ENCODE measurements at places on chromosomes 3 and 15.
A peak's percentile ranks its signal among the peaks of the same experiment; 100 is the strongest.

DNA sequence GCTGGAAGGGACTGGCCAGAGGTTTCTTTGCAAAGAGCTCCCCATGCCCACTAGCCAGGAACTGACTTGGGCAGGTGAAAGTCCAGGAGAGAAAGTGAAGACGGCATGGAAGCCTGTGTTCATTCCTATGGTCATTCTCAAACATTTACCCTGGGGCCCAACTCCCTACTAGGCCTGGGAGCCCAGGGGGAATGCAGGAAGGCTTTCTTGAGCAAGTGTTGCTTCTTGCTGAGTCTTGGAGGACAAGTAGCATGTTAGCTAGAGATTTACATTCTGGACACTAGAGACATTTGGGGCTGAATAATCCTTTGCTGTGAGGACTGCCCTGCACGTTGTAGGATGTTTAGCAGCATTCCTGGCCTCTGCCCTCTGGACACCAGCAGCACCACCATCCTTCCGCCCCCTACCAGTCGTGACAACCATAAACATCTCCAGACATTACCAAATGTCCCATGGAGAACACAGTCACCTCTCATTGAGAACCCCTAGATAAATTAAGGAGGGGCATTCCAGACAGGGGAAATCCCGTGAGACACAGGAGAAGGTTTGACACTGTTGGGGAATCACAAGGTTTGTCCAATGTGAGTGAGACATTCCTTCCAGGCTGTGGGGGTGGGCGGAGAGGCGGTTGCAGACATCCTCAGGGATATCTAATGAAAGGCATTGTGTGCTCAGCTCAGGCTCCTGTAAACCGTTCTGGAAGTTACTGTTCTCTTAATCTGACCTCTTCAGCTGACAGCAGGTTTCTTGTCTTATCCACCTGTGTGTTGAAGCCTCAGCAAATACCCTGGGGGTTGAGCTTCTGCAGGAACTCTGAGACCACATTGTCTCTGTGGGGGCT lies 236.2 kb downstream of the TLE3 start:
- DNase-seq = no peak

- no peak for DNase-seq
Observed at GRCh38 chr3:161551697-161552096, 55.1 kb downstream of the OTOL1 start.

DNA sequence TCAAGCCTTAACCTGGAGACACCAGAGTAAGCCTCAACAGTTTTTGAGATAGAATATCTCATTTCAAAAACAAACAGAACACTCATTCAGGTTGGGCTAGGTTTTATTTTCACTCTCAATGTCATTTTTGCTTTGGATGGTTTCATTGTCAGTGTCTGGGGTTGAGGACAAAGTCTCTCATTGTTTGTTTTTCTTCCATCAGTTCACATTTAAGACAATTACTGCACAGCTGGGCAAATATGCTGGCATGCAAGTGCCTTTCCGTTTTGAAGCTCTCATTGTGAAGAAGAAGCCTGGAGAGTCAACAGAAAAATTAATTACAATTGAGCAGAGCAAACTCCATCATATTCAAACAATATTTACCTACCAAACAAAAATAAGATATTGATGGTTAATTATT lies 1050.0 kb downstream of the TBL1XR1 start:
- DNase-seq = no peak

DNA sequence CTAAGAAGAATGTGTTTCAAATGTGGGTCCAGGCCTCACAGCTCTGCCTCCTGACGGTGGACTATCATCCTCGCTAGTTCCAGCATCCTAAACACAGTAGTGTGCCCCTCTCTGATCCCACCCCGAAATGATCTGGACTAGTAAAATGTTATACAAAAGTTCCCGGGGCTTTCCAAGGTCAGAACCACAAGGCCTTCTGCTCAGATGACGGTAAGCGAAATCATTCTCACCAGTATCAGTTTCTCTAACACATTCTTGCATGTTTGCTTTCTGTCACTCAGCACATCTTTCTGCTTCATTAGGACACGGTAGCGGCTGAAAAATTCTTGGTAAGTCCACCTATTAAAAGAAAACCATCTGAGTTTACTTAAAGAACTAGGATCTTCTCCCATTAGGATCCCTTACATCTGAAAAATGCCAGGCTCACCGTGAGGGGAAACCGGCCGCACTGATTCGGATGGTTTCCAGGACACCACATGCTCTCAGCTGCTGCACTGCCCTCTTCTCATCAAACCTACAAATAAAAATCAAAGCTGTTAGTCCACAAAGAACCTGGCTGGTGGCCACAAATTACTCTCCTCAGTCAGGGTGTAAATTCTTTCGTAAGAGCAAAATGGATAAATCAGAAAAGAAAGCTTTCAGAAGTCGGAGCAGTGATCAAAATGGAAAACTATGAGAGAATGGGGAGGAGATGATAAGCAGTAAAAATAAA lies 83.9 kb upstream of the MYO5C start:
- DNase-seq = no peak

- DNase-seq = no peak
Observed at GRCh38 chr3:64266065-64266931, 41.0 kb upstream of the PRICKLE2 start.

- no peak for DNase-seq
Observed at GRCh38 chr15:86355361-86355760, 275.7 kb downstream of the AGBL1 start.

GRCh38 chr15:94198633-94199032 lies 32.7 kb upstream of the MCTP2 start:
- DNase-seq = no peak

GRCh38 chr15:85330901-85331588 lies 49.4 kb upstream of the AKAP13 start:
- peak; percentile 59 for DNase-seq

GRCh38 chr3:33664195-33664594 lies 53.9 kb downstream of the CLASP2 start:
- no peak for DNase-seq

DNA sequence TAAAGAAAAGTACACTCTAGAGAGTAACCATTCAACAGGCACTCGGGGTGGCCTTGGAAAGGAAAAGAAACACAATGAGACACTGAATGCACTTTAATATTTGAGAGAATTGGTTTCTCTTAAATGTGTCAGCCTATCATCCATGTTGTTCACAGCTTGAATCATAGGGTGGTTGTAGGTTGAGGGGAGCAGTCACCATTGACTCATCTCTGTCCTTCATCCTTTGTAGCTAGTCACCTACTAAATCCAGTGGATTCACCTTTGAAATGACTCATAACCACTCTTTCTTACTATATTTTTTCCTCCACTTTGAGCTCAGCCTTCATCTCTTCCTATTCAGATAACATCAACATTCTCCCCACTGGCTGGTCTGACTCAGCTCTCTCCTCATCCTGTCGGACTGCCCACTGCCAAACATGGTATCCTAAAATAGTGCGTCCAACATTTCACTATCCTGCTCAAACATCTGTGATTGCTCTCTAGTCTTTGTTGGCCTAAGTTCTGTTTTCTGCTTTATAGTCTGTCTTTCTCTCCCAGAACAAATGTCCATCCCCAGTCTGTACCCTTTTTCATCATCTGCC lies 182.7 kb upstream of the GADL1 start:
- DNase-seq = peak; percentile 20

GRCh38 chr3:31567036-31567435 lies 34.3 kb downstream of the STT3B start:
- DNase-seq = no peak

DNA sequence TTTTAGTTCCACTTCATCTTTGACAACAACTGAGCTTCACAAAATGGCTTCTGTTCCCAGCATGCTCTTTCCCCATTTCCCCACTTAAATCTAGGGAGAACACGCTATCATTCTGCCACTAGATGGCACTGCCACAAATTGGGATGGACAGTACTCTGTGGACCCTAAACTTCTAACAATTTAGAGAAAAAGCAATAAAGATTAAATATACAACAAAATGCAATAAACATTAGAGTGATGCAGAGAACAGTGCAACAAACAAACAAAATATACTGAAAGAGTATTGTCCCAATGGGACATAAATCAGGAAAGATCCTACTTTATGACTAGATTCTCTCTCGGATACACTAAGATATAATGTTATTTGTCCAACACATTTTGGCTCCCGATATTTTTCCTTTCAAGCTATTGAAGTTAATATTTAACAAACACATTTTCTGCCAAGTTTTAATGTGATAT lies 169.7 kb upstream of the TMCO5A start:
- DNase-seq = peak; percentile 8

DNA sequence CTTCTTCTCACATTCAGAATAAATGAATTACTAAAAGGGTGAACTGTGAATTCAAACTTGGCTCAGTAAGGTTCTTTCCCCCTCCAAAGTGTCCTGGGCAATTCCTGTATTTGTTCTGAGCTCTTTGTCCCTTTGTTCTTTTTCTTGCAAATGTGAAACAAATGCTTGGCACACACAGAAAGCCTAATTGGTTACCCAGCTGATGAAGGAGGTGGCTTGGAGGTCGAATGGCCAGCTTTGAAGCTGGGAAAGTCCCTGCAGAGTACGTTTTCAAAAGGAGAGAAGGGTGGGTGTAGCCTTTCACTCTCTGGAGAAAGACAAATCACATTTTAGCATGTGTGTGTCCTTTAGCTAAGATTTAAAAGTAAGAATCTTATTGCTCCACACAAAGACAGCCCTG lies 154.4 kb downstream of the PEX5L start:
- DNase-seq = no peak

DNA sequence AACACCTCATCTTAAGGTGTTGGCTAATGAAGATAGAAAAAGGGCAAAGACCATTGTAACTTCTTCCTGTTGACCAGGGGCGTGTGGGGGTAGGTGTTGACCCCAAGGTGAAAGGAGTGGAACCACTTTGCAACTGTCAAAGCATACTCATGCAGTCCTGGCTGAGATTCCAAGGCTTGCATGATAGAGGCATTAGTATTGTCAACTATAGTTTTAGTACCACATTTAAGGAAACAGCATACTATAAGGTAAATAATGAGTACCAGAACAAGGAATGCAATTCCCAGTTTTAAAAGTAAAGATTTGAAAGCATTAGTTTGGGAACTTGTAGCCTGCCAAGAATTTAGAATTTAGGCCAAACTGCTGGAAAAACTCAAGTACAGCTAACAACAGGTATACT lies 27.8 kb upstream of the ADGRG7 start:
- DNase-seq = no peak

- no peak for DNase-seq
Observed at GRCh38 chr15:53576841-53577240, 182.6 kb downstream of the WDR72 start.

DNA sequence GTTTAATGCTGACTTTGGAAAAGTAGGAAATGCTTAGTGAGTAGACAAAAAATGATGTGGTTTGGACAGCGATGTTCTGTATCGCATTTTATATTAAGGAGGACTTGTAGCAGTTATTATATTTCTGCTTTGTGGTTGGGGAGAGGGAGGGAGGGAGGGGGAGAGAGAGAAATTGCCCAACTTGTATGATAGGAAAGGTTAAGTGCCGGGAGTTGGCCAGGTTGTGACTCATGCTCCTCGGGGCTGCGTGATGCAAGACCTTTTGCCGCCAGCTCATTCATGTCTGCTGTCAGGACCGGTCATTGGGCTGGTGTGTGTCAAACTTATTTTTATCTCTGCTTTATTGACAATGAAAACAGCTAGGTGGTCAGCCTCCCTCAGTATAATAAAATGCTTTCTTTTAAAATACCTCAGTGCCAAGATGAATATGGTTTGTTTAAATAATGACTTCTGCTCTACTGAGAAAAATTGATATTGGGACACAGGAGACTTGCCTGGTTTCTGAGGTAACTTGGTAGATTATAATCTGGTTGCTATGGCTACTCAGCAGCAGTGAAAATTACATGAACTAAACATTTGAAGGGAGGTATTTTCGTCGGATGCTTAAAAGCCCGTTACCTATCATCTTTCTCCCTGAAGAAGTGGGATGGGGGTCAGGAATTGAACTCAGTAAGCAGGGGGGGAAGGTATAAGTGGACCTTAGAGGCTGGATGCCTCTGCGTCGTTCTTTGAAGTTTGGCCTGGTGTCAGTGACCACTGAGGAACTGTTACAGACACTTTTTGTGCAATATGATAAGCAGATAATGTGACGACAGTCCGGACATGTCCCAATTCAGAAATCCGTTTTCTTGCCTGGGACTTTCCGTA lies 90.7 kb downstream of the FNDC3B start:
- no peak for DNase-seq

DNA sequence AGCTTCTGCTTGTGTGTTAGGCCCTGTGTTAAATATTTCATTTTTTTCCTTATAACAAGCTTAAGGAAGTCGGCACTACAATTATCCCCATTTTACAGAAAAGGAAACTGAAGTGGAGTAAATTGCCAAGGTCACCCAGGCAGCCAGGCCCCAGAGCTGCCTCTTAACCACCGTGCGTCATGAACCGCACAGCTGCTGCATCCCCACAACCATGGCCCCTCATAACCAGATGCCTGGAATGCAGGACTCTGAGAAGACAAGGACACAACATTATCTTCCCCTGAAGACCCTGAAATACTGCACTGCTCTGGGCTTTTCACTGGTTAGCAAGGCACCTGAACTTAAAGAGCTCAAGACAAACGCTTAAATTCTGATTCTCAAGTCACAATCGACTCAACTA lies 14.6 kb downstream of the LRIG1 start:
- no peak for DNase-seq

GRCh38 chr3:168469436-168469835 lies 373.7 kb upstream of the GOLIM4 start:
- no peak for DNase-seq

DNA sequence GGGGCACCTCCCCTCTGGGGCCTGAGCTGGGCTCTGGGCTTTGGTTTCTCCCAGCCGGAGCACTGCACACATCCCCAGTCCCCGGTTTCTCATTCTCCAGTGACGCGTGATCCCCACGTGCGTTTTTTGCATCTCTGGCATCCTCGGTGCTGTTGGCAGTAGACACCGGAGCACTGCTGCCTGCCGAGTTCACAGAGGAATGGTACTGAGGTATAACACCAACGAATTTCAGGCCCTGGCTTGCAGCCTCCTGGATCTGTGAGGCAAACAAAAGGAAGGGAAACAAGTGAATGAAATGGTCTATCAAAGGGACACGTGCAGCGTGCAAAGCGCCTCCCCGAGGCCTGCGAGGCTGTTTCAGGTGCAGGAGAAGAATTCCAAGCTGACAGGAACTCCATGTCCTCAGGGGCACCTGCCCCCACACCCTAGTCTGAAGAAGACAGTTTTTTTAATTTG lies 112.9 kb downstream of the OXNAD1 start:
- DNase-seq = no peak

DNA sequence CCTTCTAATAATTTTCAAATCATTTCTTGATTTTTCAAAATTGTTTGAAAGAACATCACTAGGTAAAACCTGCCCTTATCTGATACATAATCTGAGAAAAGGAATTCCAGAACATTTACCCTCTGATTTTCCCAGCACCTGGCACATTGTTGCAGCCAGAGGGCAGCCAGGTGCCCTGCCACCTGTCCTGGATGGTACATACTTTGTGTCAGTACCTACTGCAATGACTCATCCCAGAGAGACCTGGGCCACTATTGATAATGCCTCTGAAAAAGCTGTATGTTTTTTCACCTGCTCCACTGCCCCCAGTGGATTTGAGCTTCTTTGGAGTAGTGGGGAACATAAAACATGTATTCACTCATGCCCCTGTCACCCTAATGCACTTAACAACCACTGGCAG lies 648.9 kb upstream of the GBE1 start:
- no peak for DNase-seq

GRCh38 chr15:77013776-77014131 lies 18.8 kb downstream of the PSTPIP1 start:
- peak; percentile 80 for DNase-seq

- DNase-seq = no peak
Observed at GRCh38 chr15:77839970-77840905, 207.5 kb upstream of the LINGO1 start.

Data from stimulated activated CD4-positive, alpha-beta T cell treated with anti-CD3 and anti-CD28 coated beads, Interleukin-12 subunit alpha, Interleukin-12 subunit beta, amount 100 ng/mL, for 24 hours (primary cell).